ENCODE measurements at places on chromosomes 1 and 21.

- DNase-seq: no peak
Observed at GRCh38 chr1:206470692-206471414, 577 bp downstream of the IKBKE start.

- DNase-seq: no peak
Observed at GRCh38 chr21:34348890-34349519, 14.8 kb upstream of the KCNE2 start.

- DNase-seq: no peak
Observed at GRCh38 chr21:39377444-39378050, 28.7 kb upstream of the HMGN1 start.

DNA sequence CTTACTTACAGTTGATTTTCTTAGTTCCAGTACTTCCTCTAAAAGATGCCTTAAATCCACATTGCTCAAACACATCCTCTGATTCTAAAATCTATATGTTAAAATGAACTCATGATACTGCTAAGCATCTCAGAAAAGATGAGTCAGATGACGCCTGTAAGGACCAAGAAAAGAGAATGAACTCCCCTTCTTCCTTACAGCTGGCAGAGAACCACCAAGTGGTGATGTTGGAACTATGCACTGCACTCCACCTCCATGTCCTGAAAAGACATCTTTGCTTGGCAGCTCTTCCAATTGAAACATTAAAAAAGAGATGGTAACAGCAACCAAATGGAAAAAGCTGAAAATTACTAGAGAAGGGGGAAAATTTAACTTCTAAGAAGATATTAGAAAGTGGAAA is 648.8 kb downstream of the PTPRC start:
- no peak for DNase-seq

GRCh38 chr1:245074232-245074747 is 80.5 kb upstream of the KIF26B start:
- no peak for DNase-seq

DNA sequence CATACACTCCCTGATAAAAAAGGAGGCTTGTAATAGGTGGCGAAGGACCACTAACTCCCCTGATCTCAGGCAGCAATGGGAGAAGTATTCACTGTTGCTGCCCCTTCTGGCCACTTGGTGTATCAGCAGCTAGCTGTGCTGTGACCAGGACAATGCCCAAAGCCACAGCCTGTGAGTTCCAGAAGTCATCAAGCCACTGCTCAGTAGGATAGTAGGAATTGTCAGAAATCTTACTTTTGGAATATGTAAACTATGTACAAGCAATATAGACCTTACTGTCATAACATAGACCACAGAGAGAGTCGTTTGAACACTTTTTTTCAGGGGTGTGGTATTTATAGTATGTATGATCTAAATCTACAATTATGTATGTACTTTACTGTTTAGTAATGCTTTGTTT is 248.3 kb upstream of the CAMK1G start:
- DNase-seq: peak; percentile 5

- DNase-seq: no peak
Observed at GRCh38 chr1:240295811-240296210, 204.1 kb downstream of the FMN2 start.

GRCh38 chr1:157490467-157491165 is 61.7 kb downstream of the FCRL5 start:
- no peak for DNase-seq

- no peak for DNase-seq
Observed at GRCh38 chr1:9591669-9592509, 3.2 kb downstream of the TMEM201 start.

- no peak for DNase-seq
Observed at GRCh38 chr1:41315146-41315822, 46.0 kb upstream of the FOXO6 start.

DNA sequence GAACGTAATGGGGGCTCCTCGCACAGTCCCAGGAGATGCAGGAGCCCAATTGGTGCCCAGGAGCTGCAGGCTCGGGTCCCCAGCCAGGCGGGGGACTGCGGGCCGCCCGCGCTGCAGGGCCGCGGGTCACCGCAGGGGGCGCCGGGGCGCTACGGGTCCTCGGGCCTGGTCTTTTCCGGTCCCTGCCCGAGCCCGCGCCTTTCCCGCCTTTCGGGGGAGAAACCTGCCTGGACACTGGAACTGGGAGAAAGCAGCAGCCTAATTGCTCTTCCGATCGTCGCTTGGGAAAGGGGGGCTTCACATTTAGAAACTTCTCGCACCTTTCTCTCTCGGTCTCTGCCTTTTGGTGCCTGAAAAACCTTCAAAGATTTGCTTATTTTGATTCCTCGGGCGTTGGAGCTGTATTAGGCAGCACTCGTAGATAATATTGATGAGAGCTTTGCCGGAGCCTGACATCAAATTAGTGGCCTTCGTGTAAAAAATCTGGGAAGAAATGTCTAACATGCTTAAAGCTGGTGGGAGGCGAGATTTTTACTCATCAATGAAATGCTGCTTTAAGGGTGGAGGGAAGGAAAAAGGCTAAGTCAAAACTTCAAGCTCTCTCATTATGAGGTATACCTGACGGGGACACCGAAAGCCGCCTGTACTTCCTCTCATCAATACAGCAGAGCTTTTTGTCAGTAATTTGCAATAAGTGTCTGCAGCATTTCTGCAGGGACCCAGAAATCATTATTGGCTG is 12.6 kb upstream of the BARHL2 start:
- DNase-seq: no peak

GRCh38 chr1:204398197-204399125 is 13.2 kb downstream of the PPP1R15B start:
- peak; percentile 70 for DNase-seq

DNA sequence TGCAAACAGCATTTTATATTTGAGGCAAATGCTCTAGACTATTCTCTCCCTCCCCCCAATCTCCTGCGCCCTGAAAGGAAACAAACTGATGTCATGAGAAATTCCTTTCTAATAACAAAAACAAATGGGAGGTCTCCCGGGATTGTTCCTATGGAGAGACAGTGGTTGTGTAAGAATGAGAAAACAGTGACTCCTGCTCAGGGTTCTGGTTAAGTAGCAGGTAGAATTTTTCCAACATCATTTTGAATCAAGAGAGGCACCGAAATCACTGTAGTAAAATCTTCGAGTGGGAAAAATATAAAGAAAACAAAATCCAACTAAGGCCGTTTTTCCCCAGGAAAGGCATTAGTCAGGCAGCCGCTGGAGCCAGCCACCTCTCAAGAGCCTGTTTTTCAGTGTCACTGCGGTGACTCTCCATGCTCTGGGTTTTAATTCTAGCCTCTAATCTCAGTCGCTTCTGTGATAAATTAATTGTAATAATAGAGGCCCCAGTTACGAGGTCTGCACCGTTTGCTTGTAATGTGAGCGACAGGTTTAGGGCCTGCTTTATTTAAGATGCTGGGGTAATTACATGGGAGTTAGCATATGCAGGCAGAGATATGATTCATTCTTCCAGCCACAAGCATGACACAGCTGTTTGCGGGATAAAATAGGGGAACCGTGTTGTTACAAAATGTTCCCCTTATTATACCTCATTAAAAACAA is 80.3 kb downstream of the RNF220 start:
- no peak for DNase-seq

- DNase-seq: no peak
Observed at GRCh38 chr1:151834239-151834638, 2.6 kb upstream of the RORC start.

Measured in SW 1271 (cell line).